Skin of body (tissue), 3 donors: ENCODE measurements at places on chromosomes 5 and 9. TPM values are rescaled to one million over a fixed set of nuclear protein-coding genes. Genes with fewer than 3 reads are reported as not detected.

Gene TLX3
- not detected for total RNA-seq

Gene SPATA31C1
- total RNA-seq, result not detected

Gene FCN2
- total RNA-seq, result 0.39 TPM

Gene SPINK13
- not detected for total RNA-seq

Gene TGFBR1
- 44.2 TPM for total RNA-seq

DNA sequence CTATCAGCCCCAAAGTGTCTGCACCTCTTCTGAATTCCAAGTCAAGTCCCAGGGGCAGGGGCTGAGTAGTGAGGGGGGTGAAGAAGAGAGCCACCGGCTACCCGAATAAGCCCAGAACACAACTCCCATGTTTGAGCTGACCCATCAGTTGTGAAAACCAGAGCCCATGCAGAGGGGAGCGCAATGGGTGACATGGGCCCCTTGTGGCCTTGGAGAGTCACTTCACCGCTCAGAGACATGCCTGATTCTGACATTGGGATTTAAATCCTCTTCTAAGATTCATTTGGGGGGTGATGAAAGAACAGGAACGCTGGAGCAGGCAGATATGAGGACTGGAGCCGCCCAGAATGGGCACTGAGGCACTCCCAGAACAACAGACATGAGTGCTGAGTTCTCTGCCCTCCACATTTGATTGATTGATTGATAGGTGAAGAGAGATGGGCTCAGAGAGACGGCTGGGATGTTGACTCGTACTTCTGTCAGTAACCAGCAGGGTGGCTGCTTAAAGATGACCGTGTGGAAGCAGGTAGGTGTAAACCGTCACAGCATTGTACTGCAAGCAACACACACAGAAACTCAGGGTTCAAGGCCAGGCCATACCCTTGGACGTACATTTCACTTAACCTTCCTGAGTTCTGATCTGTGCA lies 74.3 kb downstream of the GPR21 start:
- no peak for DNase-seq

GRCh38 chr5:135185481-135186065 lies 151.5 kb upstream of the PITX1 start:
- peak; percentile 17 for DNase-seq

DNA sequence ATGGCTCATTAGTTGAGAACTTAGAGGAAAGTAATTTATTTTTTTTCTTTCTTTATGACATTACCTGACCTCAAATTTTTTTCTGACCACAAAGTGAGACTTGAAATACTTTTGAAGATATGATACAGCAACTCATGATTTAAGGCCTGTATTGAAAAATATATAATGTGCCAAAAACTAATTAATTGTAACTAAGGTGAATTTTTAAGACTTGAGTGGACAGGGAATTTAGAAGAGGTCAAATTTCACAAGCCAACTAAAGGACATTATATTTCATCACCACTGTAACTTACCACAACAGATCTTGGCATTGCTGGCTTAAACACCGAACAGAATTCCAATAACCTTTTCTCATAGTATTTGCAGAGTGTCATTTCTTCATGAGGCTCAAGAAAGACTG lies 1.8 kb downstream of the CCNH start:
- DNase-seq, result no peak

GRCh38 chr9:114156657-114157421 lies 1.5 kb downstream of the COL27A1 start:
- peak; percentile 78 for DNase-seq

- no peak for DNase-seq
These were observed 22.4 kb downstream of the SPINK5 start for GRCh38 chr5:148085977-148086705.

- DNase-seq, result no peak
These were observed 42.0 kb upstream of the UNC5A start for GRCh38 chr5:176768174-176768970.

DNA sequence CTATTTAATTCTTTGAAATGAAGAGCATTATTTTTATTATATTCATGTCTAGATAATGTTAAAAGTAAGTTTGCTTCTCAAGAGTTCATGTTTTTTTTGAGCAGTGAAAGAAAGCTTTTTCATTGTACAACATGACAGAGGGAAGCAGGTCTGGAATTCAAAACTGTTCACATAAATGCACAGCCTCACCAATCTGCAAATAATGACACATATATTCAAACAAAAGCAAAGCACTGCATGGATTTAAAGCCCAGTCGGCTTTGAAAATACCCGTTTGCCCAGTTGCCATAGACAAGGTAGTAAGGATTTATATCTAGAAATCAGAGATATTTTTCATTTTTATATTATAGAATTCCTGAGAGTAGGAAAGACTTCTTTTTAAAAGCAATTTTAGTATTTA lies 201.8 kb downstream of the CD180 start:
- DNase-seq, result no peak

DNA sequence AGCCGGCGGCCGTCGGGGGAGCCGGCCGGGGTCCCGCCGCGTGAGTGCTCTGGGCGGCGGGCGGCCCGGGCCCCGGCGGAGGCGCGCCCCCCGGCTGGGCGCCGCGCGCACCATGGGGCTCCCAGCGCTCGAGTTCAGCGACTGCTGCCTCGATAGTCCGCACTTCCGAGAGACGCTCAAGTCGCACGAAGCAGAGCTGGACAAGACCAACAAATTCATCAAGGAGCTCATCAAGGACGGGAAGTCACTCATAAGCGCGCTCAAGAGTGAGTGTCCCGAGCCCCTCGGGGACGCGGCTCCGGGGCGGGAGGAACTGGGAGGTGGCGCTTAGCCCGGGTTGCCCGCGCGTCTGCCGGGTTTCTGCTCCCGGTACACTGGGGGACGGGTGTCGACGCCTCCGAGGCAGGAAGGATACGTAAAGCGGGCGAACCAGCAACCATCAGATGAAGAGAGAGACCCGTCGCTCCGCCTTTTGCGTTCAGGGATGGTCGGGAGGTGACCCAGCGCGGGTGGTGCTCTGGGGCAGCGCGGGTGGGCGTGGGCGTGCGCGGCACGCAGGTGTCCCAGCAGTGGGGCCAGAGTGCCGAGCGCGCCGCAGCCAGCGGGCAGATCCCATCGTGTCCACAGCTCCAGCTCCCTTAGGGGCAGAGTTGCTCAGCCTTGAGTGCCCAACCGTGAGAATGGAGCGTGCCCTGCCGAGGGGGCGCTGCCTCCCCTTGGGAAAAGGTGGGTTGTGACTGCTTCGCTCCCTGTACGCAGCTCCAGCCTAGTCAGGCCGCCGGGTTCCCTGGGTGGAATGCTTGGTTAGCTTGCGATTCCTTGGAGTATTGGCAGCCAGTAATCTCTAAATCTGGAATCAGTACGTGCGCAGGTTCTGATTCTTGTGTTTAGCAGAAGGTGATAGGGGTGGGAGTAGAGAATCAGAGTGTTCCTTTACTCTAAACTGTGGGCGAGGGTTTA lies 753 bp downstream of the ARHGAP26 start:
- DNase-seq, result peak; percentile 21

- DNase-seq, result no peak
These were observed 6.6 kb upstream of the ERBIN start for GRCh38 chr5:65919773-65920172.

DNA sequence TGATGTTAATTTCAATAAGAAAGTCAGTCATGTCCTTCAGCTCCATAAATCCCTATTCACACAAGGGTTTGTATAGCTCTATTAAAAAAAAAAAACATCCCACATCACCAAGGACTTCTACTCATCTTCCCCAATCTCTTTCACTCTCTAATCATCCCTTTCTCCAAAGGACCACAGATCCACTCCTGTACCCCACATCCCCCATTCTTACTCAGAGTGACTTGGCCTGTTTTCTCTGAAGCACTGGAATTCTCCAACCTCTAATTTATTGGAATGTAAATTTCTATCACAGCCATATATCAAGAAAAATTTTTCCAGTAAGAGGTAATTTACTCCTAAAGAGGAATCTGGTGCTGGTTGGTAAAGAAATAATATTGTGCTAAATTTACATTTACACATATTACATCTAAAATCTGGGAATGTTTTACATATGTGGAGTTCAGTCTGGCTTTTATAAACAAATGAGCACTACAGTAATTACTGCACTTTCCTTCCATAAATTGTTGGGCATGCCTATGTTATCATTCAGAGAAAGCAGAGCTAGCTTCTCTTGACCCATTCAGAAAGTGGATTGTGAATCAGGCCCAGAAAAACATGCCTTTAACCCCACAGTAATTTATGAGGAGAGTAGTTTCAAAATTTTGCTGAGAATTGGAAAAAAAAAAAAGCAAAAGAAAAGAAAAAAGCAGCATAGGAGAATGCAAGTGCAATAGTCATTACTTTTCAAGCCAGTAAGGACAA lies 399.5 kb upstream of the TNC start:
- DNase-seq, result no peak

GRCh38 chr9:121192959-121193640 lies 8.6 kb downstream of the RAB14 start:
- DNase-seq, result no peak

- no peak for DNase-seq
These were observed 336.1 kb downstream of the GLIS3 start for GRCh38 chr9:3963643-3964369.

GRCh38 chr9:32171339-32171738 lies 213.1 kb upstream of the ACO1 start:
- no peak for DNase-seq

DNA sequence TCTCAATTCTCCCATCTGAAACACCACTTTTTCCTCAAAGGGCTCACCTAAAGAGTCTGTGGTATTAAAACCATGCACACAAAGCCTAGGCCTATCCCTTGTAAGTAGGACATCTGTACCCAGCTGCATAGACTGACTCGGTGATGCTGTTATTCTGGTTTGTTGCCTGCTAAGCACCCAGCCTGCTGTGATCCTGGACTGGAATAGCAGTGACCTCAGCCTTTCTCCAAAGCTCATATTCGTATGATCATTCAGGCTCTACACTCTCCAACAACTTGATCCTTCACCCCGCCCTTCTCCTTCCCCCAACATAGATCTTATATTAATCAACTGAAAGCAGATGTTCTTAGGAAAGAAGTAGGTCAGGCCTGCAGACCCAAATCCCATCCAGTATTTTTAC lies 81.4 kb upstream of the WWC1 start:
- DNase-seq, result no peak

- no peak for DNase-seq
These were observed 58.9 kb upstream of the MCCC2 start for GRCh38 chr5:71528206-71528605.

DNA sequence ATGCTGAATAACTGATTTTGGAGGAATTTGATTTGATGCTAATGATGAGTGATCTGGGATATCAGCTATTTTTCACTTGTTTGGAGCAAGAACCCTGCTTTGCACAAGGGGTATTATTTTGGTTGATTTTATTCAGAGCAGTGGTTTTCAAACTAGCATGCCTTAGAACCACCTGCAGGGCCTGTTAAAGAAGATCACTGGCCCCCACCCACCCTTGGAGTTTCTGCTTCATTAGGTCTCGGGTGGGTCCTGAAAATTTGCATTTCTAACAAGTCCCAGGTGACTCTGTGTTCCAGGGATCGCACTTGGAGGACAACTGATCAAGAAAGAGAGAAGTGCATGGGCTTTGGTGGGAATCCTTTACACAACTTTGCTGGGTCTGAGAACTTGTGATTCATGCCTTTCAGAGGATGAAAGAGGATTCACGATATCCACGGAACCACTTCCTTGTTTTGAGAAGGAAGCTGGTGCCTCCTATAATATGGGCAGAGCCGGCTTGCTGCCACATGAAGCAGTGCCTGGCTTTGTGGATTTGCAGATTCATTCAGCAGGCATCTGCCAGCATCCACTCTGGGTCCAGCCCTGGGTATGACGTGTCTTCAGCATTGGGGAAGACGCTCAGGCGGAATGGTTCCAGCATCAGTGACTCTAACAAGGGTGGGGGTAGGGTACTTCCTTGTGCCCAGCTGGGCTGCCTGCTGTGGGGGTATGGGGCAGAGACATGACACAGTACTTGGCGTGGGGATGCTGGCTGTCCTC lies 106.6 kb upstream of the PITX1 start:
- no peak for DNase-seq

DNA sequence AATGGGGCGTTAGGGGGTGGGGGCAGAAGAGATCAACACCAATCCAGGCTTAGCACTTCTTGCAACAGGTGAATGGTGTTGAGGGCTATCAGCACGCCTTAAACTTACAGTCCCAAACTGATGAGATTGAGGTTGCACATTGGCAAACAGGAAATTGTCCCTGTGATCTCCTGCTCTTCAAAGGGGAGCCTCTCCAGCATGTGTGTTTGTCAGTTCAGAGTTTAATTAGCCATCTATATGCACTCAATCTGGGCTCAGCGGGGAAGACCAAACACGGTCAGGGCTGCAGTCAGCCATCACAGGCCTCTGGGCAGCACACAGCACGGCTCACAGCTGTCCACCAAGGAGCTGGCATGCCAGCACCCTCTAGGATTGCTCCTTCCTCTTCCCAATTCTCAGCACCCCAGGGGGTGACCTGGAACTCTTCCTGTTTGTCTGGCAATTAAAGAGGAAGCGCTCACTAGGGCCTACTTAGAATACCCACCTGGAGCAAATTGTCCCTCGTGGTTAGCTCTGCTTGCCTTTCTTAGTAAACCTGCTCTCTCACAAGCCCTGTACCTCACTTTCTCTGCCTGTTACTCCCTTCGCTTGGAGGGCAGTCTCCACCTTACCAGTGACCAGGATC lies 217.4 kb downstream of the SLIT3 start:
- DNase-seq, result no peak

GRCh38 chr9:133261753-133262120 lies 13.3 kb downstream of the ABO start:
- no peak for DNase-seq

- peak; percentile 46 for DNase-seq
These were observed 53.9 kb upstream of the TMEM171 start for GRCh38 chr5:73066466-73066865.

DNA sequence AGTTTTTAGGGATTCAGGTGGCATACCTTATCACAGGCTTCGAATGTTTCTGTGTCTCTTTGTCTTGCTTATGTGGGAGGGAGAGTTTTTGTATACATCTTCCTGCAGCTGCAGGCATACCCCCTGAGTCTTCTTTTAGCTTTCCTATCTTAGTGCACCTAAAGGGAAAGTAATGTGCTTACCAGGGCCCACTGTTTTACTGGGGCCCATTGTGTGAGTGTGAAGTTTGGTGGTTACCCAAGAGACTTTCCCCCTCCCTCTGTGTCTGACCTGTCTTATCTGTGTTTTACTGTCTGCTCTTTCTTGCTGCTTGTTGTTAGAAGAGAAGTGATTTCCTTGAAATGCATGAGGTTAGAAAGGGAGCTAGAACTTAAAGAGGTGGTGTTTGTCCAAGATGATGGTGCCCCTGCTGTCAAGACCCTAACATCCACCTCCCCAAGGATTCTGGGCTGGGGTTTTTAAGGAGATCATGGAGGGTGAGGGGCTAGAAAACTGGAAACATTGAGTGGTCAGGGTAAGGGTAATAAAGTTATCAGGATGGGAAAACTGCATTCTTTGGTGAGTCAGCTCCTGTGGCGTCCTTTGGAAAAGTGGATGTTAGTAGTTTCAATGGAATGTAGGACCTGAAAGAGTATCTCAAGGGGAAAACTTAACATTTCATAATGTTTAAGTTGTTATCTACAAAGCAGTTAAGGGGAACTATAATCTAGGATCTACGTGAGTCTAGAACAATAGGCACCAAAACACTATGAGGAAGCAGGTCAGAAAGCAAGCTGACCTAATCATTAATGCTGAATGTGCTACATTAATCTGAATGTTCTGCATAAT lies 583.5 kb upstream of the TUSC1 start:
- no peak for DNase-seq
